ENCODE measurements at places on chromosomes 16 and 17.
A peak's percentile ranks its signal among the peaks of the same experiment; 100 is the strongest.

DNA sequence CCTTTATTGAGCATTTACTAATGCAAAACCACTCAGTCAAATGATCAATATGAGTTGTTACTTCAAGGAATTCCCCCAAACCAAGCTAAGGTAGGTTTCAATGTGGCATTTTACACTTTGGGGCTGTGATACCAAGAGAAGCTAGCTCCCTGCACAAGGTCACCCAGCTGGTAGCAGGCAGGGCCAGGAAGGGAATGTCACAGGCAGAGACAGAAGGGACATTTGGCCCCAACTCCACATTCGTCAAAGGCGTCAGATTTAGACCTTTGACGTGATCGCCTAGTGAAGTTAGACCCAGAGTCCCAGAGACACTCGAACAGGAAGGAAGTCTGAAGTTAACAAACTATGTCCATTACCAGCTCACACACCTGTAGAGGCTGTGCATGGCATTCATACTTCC is 5.5 kb upstream of the SMG1 start:
- DNase-seq, result no peak

DNA sequence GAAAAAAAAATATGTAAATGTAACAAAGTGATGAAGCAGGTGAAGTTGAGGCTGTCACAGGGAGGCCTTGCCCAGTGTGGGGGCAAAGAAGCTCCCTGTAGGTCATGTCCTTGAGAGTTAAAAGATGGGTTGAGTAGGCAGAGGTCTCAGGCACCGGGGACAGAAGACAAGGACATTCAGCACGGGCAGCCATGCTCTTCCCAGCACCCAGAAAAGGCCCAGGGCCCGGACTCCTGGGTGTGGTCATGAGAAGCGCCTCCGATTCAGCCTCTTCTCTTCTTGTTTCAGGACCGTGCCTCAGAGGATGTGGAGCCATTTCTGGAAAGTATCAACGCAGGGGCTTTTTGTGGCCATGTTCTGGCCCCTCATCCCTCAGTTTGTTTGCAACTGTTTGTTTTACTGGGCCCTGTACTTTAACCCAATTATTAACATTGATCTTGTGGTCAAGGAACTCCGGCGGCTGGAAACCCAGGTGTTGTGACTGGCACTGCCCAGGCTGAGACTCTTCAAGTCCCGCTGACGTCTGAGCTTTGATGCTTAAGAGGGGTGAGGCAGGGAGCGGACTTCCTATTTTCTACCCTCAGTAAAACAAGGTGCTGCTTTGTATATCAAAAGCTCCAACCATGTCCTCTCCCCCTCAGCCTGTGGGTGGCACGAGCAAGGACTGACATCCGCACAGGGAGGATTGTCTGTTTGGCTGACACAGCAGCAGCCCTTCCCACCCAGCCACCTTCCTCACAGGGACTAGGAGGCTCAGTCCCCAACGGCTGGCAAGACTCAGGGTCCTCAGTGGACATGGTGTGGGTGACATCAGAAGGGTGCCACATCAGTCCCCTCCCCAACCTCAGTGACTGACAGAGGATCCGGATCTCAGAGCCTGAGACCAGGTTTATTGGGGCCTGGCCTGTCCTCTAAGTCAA is 26.5 kb downstream of the PLA2G10 start:
- no peak for DNase-seq

DNA sequence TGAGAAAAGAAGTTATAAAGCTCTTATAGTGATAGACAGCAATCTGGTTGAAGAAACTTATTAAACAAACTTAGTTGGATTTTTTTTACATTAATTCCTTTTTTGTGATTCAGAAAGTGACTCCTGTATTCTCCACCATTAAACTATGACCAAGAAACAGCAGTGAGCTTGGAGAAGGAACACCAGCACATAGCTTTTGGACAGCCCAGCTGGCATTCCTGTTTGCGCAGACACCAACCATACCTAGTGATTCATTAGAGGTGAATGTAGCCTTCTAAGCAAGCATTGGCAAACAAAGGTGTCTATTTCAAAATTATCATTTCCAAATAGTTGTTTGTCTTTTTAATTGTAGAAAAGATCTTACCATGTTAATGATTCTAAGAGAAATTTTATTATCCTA is 94.4 kb downstream of the STXBP4 start:
- DNase-seq, result no peak

DNA sequence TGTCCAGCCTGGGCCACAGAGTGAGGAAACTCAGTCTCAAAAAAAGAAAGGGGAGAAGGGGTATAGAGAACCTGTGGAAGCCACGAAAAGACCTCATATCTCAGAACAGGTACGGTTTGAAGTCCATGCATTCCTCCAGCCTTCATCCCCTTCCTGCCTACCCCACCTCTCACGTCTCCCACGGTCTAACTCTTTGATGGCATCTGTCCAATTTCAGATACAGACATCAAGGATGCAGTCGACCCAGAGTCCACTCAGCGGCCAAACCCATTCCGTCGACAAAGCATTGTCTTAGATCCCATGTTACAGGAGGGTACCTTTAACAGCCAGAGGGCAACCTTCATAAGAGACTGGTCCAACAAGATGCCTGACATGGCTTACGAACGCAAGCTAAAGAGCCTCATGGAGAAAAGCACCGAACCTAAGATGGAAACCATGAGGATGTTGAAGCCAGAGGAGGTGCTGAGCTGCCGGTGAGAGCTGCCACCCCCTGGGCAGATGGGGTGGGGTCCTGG is 22.7 kb downstream of the C16orf78 start:
- no peak for DNase-seq

DNA sequence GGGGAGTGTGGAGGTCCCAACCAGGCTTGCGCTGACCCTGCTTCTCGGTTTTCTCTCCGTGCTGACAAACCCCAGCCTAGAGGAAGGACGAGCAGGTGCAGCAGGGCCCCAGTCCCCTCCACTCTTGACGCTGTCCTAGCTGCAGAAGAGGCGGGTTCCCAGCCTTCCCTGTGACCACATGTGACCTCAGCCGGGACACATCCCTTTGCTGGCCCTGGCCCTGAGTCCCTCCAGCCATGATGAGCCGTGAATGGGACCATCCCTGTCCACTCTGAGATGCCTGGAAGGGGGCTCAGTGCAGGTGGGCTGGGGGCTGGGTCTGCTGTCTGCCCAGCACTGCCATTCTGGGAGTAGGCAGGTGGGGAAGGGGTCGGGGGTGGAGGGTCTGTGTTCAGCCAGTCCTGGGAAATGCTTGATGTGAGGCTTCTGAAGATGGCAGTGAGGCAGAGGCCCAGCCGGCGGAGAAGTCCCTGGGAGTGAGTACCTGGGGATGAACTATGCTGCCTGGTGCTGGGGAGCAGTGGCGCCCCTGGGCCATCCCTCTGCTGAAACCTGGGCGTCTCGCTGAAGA is 1.9 kb upstream of the TUBB3 start:
- DNase-seq, result peak; percentile 23

GRCh38 chr17:60782742-60783141 is 105.1 kb downstream of the BCAS3 start:
- DNase-seq, result no peak

GRCh38 chr17:42068979-42069378 is 18.6 kb upstream of the C17orf113 start:
- no peak for DNase-seq

- no peak for DNase-seq
Observed at GRCh38 chr17:63402431-63403212, 43.5 kb downstream of the CYB561 start.

GRCh38 chr16:89917773-89918452 is 749 bp upstream of the MC1R start:
- DNase-seq, result no peak

DNA sequence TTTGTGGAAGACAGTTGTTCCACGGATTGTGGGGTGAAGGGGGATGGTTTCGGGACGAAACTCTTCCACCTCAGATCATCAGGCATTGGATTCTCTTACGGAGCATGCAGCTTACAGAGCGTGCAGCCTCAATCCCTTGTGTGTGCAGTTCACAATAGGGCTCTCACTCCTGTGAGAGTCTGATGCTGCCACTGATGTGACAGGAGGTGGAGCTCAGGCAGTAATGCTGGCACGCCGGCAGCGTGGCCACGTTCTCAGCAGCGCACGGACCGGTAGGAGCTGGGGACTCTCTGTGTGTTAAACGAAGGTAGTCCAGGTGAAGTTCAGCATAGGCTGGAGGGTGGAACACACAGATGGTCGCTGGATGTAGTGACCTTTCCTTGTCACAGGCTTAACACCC is 37.8 kb downstream of the SEC14L1 start:
- no peak for DNase-seq

DNA sequence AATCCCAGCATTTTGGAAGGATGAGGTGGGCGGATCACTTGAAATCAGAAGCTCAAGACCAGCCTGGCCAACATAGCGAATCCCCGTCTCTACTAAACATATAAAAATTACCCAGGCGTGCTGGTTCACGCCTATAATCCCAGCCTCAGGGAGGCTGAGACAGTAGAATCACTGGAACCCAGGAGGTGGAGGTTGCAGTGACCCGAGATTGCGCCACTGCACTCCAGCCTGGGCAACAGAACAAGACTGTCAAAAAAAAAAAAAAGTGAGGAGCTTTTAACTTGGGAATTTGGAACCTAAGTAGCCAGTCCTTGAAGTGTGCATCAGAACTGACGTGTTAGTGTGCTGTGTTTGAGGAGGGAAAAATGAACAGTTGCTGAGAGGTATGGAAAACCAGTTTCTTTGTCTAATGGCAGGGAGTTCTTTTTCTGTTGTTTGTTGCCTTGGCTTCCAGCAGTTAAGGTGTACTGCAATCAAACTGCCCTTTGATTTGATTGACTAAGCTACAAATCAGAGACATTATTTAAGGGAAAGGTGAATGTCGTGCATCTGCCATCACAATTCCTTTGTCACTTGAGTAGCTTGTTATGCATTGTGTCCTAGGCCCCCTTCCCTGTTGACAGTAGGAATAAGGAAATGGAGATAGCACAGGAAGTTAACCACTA is 8.6 kb upstream of the DUSP14 start:
- DNase-seq, result no peak

DNA sequence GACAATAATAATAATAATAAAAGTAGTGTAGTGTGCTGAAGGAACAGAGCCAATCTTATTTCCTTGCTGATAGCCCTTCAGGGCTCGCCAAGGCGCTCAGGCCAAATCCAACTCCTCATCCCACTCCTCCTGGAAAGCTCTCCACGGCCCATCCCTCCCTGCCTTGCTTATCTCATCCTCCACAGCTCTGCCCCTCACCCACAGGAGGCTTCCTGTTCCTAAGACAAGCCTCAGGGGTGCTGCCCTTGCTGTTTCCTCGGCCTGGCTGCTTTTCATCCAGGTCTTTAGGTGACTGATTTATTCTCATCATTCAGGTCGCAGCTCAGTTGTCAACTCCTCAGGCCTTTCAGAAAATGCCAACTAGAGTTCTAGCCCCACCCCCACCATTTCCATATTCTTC is 11.2 kb downstream of the GTF3C1 start:
- DNase-seq, result no peak

DNA sequence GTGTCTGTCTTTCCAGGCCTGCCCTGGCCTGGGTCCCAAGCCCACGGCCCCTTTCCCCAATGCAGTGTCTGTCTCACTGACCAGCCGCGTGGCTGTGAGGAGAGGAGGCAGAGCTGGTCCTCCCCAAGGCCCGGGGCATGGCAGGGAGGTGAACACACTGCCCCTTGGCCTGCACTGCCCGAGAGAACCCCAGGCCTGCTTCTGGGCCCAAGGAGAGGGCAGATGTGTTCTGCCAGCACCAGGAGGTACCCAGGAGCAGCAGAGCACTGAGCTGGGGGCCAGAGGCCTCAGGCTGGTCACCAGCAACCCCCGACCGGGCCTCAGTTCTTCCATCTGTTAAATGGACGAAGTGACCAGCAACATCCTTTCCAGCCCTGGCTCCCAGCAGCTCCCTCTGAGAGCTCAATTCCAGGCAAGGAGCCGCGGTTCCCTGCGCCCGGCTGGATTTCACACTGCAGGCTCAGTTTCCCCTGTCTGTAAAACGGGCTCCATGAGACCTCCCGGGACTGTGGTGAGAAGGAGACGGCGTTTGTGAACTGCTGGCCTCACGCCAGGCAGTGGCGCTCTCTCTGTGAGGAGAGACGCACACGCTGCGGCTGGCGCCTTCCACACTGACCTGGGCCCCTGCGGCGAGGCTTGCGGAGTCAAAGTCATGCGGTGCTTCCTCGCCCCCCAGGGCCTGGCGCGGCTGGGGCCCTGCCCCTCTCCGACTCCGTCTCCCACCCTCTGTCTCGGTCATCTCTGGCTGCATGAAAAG is 8.1 kb upstream of the ZFPM1 start:
- DNase-seq, result no peak

DNA sequence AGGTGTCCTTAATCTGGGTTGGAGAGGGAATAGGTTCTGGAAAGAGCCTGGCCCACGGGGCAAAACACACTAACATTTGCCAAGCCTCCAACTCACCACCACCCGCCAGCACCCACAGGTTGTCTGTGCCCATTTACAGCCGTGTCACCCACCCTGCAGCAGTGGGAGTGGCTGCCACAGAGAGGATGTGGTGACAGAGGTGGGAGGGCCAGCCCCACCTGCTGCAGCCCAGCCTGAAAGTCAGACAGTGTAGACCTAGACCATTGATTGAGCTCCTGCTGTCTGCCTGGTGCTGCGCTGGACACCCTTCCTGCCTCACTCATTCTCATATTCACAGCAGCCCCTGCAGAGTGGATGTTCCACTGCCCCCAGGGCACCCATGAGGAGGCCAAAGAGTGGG is 44.7 kb downstream of the IL21R start:
- no peak for DNase-seq

GRCh38 chr16:22927306-22927705 is 113.3 kb downstream of the HS3ST2 start:
- DNase-seq, result no peak

- DNase-seq, result no peak
Observed at GRCh38 chr17:12731839-12732238, 57.5 kb upstream of the ARHGAP44 start.

DNA sequence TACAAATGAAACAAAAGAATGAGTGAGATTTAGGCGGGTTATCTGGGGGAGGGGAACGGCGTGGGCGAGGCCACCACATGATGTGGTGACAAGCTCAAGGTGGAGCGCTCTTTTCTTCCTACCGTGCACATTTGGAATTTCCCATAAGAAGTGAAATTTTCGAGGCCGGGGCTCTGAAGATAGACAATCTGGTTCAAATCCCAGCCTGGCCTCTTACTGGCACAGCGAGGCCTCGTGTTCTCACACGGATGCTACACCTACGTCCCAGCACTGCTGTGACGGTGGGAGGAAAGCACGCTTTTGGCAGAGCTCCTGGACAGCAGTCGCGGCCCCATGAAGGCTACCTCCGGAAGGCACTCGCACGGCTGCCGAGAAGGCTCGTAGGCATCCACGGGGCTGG is 25.2 kb downstream of the ZDHHC7 start:
- no peak for DNase-seq

- no peak for DNase-seq
Observed at GRCh38 chr16:50547340-50548124, 664 bp upstream of the NKD1 start.

DNA sequence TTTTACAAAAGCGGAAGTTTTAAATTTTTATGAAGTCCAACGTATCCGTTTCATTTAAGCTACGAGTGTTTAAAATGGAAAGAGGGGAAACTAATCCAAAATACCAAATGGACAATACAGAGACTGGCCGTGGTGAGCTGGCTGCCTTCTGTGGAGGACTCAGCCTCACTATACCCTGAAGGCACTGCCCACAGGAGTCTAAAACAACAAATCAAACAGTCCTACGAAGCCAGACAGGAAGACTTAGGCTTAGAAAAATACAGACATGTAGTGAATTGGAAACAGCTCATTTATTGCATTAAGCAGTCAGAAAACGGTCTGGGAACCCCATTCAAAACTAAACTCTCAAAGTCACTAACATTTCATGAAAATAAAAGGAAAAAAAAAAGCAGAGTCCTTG is 75.1 kb downstream of the CYTH1 start:
- no peak for DNase-seq
